ENCODE measurements at places on chromosomes 7 and 10. TPM values are rescaled to one million over a fixed set of nuclear protein-coding genes. Genes with fewer than 3 reads are reported as not detected.

ANKRD22 gene
- total RNA-seq = not detected

GPR37 gene
- 94.8 TPM for total RNA-seq

TIAL1 gene
- 156 TPM for total RNA-seq

CALHM3 gene
- not detected for total RNA-seq

ADRB1 gene
- total RNA-seq = not detected

NUTM2E gene
- total RNA-seq = 0.63 TPM

COBL gene
- 27.5 TPM for total RNA-seq

FIS1 gene
- total RNA-seq = 118 TPM

NYAP1 gene
- total RNA-seq = 7.2 TPM

DNA sequence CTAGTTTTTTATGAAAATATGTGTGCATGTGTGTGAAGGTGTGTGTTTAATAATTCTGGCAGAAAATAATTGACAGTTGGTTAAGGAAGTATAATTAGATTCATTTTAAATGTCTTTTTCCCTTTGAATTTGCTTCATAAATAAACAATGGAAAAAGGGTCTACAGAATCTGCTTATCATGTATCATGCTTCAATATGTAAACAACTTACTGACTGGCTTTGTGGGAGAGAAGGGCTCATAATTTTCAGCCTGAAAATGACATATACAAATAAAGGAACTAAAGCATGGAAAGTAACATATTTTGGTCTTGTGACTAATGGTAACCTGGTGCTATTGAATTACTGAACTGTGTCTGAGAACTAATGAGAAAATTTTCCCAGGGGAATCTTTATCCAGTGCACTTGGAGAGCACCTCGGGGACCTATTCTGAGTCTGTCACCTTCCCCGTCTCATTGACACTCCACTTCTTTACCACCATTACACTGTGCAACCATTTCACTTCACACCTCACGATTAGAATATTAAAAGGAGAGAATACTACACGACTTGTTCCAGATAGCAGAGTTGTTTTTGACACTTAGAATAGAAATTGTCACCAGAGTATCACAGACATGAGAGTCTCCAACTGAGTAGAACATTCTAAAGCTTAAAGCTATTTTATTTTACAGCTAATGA lies 298.6 kb downstream of the TFEC start:
- no peaks in the 10 kb centered on the region for H3K27me3 ChIP-seq
- no peak for DNase-seq
- no peak overlapping the region for H3K4me3 ChIP-seq
- H3K36me3 ChIP-seq = no peaks in the 10 kb centered on the region
- H3K4me1 ChIP-seq = no peaks in the 10 kb centered on the region
- no peak overlapping the region for H3K27ac ChIP-seq

DNA sequence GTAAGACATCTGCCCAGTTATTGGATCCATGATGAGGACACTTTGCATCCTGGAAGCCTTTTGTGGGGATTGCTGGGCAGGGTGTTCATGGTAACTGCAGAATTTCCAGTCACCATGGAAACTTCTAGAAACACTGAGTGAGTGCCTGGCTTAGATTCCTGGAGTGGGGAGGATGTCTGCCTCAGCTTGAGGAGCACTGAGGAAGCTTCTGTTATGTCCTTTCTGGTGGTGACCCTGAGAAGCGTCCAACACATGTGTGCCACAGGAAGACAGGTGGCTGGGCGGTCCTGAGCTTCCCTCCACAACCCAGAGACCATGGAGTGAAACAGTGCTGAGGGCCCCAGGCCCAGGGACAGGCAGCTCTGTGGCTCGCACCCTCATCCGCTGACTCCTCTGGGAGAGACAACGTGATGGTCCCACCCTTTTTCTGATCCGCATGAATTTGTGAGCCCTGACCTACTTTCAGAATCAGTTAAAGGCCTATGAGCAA lies 191.8 kb upstream of the CXCL12 start:
- no peak overlapping the region for H3K4me3 ChIP-seq
- DNase-seq = peak; percentile 21
- H3K27ac ChIP-seq = no peak overlapping the region
- H3K36me3 ChIP-seq = no peaks in the 10 kb centered on the region
- no peaks in the 10 kb centered on the region for H3K27me3 ChIP-seq

GRCh38 chr7:83872501-83872900 lies 223.6 kb upstream of the SEMA3E start:
- no peaks in the 10 kb centered on the region for H3K36me3 ChIP-seq
- H3K4me3 ChIP-seq = no peak overlapping the region
- no peak overlapping the region for H3K27ac ChIP-seq
- DNase-seq = no peak
- H3K4me1 ChIP-seq = no peaks in the 10 kb centered on the region
- no peaks in the 10 kb centered on the region for H3K27me3 ChIP-seq

- DNase-seq = no peak
- H3K36me3 ChIP-seq = no peaks in the 10 kb centered on the region
- no peaks in the 10 kb centered on the region for H3K27me3 ChIP-seq
- no peaks in the 10 kb centered on the region for H3K4me1 ChIP-seq
These were observed 101.2 kb upstream of the PALS2 start for GRCh38 chr7:24472093-24472492.

DNA sequence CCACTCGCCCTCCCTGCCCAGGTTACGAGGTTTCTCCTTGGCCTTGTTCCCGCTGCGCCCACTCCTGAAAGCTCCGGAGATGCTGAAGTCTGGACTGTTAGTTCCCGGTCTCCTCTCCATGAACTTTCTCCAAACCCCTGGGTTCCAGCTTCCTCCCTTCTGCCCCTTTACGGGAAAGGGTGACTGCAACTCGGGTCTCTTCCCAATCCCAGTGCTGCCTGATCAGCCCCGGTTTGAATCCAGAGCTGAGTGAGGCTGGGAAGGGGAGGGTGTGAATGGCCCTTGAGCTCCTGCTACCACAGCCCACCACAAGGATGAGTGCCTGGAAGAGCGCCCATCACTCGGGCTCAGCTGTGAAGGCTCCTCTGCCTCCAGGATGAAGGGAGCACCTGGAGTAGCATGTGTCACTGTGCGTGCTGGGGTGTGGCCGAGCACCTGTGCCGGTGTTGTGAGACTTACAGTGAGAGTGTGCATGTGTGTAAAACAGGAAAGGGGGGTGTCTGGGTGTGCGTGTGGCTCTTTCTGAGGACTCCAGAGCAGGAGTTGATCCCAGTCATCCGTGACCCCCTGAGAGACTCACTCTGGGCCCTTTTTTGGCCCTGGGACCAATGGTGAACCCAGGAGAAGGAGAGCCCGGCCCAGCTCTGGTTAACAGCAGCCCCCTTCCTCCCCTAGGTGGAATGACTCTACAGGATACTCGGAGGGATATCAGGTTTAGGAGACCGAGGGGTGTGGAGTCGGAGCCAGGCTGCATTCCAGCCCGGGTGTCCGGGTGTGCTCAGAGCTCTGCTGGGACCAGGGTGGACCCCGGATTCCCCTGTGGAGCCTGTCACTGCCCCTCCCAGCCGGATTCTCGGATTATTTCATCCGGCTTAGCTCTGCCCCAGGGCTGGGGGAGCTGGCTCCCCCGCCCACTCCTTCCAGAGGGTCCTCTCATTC lies 1.1 kb upstream of the ZNF467 start:
- DNase-seq = peak; percentile 85
- no peak overlapping the region for H3K4me3 ChIP-seq
- H3K4me1 ChIP-seq = no peaks in the 10 kb centered on the region
- no peak overlapping the region for H3K27ac ChIP-seq
- peaks cover 38% of the 10 kb centered on the region for H3K27me3 ChIP-seq

GRCh38 chr10:81600185-81600584 lies 274.8 kb upstream of the NRG3 start:
- no peak overlapping the region for H3K4me3 ChIP-seq
- H3K27me3 ChIP-seq = no peaks in the 10 kb centered on the region
- no peaks in the 10 kb centered on the region for H3K4me1 ChIP-seq
- no peaks in the 10 kb centered on the region for H3K36me3 ChIP-seq
- no peak overlapping the region for H3K27ac ChIP-seq

- H3K27me3 ChIP-seq = no peaks in the 10 kb centered on the region
- H3K27ac ChIP-seq = no peak overlapping the region
These were observed 104.3 kb upstream of the STEAP1B start for GRCh38 chr7:22604246-22604645.

GRCh38 chr7:7843972-7844371 lies 124.6 kb upstream of the GLCCI1 start:
- no peaks in the 10 kb centered on the region for H3K27me3 ChIP-seq
- no peak overlapping the region for H3K27ac ChIP-seq
- no peak for DNase-seq

GRCh38 chr10:77601488-77601887 lies 36.1 kb downstream of the KCNMA1 start:
- H3K4me1 ChIP-seq = no peaks in the 10 kb centered on the region
- no peak for DNase-seq
- no peak overlapping the region for H3K4me3 ChIP-seq
- H3K36me3 ChIP-seq = no peaks in the 10 kb centered on the region

- H3K27ac ChIP-seq = no peak overlapping the region
- no peaks in the 10 kb centered on the region for H3K27me3 ChIP-seq
- DNase-seq = no peak
- H3K4me1 ChIP-seq = peaks cover 5% of the 10 kb centered on the region
- H3K4me3 ChIP-seq = no peak overlapping the region
- H3K36me3 ChIP-seq = no peaks in the 10 kb centered on the region
These were observed 41.3 kb downstream of the TBXAS1 start for GRCh38 chr7:139870380-139870779.

GRCh38 chr10:5644930-5645329 lies 21.5 kb downstream of the ASB13 start:
- H3K27me3 ChIP-seq = no peaks in the 10 kb centered on the region
- peaks cover 8% of the 10 kb centered on the region for H3K36me3 ChIP-seq
- H3K27ac ChIP-seq = no peak overlapping the region
- H3K4me1 ChIP-seq = no peaks in the 10 kb centered on the region
- H3K4me3 ChIP-seq = no peak overlapping the region

GRCh38 chr7:44403176-44403759 lies 77.9 kb upstream of the CAMK2B start:
- H3K27me3 ChIP-seq = no peaks in the 10 kb centered on the region
- H3K36me3 ChIP-seq = peaks cover 34% of the 10 kb centered on the region
- peaks cover 11% of the 10 kb centered on the region for H3K4me1 ChIP-seq
- no peak overlapping the region for H3K4me3 ChIP-seq
- no peak overlapping the region for H3K27ac ChIP-seq

- H3K27ac ChIP-seq = no peak overlapping the region
- H3K4me3 ChIP-seq = no peak overlapping the region
- no peaks in the 10 kb centered on the region for H3K36me3 ChIP-seq
- peaks cover 9% of the 10 kb centered on the region for H3K4me1 ChIP-seq
- DNase-seq = no peak
These were observed 428.4 kb downstream of the ARL4A start for GRCh38 chr7:13115855-13116254.

DNA sequence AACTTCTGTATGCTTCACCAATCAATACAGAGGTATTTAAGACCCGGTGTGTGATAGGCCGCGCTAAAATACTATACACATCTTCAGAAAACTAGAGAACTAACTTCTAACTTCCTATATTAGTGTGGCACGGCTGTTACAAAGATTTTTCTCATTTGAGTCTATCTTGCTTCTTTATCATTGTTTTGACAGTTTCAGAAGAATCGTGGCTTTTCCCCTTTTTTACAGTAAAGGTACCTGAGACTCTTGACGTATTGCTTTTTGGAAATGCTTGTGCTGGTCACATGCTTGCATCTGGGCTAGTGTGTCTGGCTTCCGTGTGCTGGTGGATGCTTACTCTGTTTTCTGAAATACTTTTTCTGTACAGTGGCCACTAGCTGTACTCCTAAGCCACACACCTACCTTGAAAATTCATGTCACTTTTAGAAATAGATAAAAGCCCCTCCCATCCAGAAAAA lies 12.7 kb downstream of the IKZF1 start:
- no peaks in the 10 kb centered on the region for H3K36me3 ChIP-seq
- no peak for DNase-seq
- H3K27me3 ChIP-seq = no peaks in the 10 kb centered on the region
- H3K4me1 ChIP-seq = peaks cover 5% of the 10 kb centered on the region
- H3K4me3 ChIP-seq = no peak overlapping the region

DNA sequence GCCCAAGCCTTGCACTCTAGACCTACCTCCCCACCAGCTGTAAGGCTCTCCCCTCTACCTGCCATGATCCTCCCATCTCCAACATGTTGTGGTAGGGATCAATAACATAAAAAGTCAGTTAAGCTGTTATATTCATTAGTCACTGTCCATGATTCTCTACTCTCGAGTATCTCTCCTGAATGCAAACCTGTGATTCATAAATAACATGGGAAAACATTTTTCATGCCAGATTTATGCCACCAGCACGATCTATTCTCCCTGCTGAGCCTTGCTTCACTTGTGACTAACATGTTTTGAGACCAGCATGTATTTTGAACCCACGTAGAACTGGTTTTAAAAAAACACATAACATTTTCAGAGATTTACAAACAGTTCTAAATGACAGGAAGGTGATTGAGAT lies 30.3 kb downstream of the TMEM168 start:
- H3K4me3 ChIP-seq = no peak overlapping the region
- no peaks in the 10 kb centered on the region for H3K36me3 ChIP-seq
- no peak for DNase-seq
- H3K27me3 ChIP-seq = no peaks in the 10 kb centered on the region

- H3K4me3 ChIP-seq = no peak overlapping the region
- H3K27me3 ChIP-seq = peaks cover 11% of the 10 kb centered on the region
These were observed 242.1 kb upstream of the PTN start for GRCh38 chr7:137585591-137585990.

GRCh38 chr7:113784316-113784715 lies 134.5 kb downstream of the PPP1R3A start:
- H3K27ac ChIP-seq = no peak overlapping the region
- H3K36me3 ChIP-seq = no peaks in the 10 kb centered on the region
- DNase-seq = no peak
- no peaks in the 10 kb centered on the region for H3K4me1 ChIP-seq

GRCh38 chr7:28647076-28647421 lies 234.7 kb downstream of the CREB5 start:
- no peaks in the 10 kb centered on the region for H3K4me1 ChIP-seq
- no peak for DNase-seq
- no peak overlapping the region for H3K4me3 ChIP-seq
- no peak overlapping the region for H3K27ac ChIP-seq
- H3K36me3 ChIP-seq = no peaks in the 10 kb centered on the region

- peaks cover 24% of the 10 kb centered on the region for H3K4me1 ChIP-seq
- DNase-seq = no peak
- no peaks in the 10 kb centered on the region for H3K36me3 ChIP-seq
- no peak overlapping the region for H3K27ac ChIP-seq
These were observed 579.8 kb downstream of the PARD3 start for GRCh38 chr10:34235164-34235832.
